ENCODE measurements at places on chromosomes 13 and 19.

GRCh38 chr19:7933411-7933810 is 7.5 kb upstream of the CTXN1 start:
- DNase-seq, result no peak

DNA sequence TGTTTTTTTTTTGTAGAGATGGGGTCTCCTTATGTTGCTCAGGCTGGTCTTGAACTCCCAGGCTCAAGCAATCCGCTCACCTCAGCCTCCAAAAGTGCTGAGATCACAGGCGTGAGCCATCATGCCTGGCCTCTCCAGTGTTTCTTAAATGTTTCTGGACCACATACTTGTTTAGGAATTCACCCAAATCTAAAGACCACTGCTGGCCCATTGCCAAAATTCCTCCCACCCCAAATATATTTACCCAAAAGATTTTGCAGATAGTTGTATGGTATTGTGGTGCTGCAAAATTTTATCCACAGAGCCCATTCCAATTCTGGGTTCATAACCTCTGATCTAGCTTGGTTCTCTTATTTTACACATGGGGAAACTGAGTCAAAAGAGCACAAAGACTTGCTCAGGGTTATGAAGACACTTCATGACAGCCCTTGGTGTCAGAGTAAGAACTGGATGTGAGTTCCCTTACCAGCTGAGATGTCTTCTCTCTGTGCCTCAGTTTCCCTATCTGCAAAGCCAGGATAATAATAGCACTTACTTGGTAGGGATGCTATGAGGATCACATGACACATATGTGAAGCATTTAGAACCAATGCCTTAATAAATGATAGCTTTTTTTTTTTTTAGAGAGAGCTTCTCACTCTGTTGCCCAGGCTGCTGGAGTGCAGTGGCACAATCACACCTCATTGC is 10.9 kb downstream of the NFILZ start:
- DNase-seq, result no peak

DNA sequence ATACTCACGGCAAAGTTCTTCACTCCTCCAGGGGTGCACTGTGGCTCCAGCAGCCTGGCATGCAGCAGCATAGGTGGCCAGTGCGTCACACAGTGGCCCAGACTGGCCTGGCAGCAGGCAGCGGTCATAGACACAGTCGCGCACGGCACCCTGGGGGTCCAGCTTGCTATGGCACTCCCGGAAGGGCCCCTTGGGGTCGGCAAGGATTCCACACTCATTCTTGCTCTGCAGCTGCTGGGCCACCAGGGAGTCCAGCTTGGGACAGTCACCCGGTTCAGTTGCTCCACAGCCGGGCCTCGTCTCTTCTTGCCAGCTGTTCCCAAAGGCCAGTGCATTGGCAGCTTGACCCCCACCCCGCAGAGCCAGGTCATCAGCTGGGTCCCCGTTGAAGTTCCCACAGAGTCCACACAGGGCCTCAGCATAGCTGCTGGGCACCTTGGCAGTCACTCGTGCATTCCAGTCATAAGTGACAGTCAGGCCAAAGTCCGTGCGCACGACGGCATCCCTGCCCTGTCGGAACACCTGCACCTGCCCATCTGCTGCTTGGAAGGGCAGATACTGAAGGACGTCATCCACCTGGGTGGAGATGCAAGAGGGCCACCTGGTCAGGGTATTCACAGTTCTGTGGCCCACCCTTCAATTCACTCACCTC is 20.6 kb downstream of the FCGBP start:
- DNase-seq, result no peak

GRCh38 chr13:85997587-85997986 is 198.4 kb upstream of the SLITRK6 start:
- no peak for DNase-seq

GRCh38 chr19:41746593-41747227 is 8.6 kb upstream of the CEACAM6 start:
- DNase-seq, result peak; percentile 33

DNA sequence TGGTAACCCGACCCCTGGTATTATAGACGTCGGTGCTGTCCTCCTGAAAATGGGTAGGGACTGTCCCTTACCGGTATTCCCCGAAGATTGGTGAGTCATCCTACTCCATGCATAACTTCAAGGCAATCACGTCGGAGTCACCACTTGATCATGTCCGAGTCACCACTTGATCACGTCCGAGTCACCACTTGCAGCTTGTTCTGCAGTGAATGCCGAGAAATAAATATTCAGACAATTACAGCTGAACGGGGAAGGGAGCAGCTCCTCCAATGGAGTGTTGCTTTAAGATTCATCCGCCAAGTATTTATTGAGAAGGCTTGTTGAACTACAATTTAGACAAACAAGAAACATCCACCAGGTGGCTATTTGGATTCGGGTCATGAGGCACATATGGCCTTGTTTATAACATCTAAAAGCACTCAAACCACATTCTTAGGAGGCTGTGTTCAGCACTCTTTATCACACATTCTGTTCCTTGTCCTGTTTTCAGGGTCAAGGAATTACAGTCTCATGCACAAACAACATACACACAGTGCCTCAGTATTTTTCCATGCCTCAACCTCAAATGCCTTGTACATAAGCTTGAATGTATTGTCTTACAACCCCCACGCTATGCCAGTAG is 43.1 kb downstream of the ZNF726 start:
- no peak for DNase-seq

DNA sequence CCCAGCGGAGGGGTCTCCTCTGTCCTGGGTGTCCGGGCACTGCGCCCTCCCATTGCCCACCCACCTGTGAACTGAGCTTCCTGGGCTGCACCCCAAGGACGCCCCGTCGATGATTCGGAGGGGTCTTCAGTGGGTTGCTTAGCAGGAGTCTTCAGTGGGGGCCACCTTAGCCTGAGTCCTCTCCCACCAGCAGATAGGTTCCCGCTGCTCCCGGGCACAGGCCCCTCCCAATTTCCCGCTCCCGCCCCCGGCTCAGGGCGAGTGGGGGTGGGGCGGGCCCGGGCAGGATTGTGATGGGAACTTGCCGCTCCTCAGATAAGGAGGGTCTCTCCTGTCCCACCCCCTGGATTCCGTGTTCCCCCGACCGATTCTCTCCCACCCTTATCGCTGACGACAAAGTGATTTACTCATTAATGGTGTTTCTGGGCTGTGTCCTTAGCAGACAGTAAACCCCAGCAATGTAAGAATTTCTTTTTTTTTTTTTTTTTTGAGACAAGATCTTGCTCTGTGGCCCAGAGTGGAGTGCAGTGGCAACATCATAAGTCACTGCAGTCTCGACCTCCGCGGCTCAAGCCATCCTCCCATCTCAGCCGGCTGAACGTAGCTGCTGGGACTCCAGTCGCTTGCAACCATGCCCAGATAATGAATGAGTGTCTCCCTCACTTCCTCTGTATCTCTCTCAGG is 655 bp upstream of the S1PR5 start:
- DNase-seq, result no peak

- no peak for DNase-seq
Observed at GRCh38 chr19:50416034-50416977, 2.4 kb upstream of the SPIB start.

- DNase-seq, result no peak
Observed at GRCh38 chr13:113777311-113778260, 18.6 kb downstream of the TMEM255B start.

DNA sequence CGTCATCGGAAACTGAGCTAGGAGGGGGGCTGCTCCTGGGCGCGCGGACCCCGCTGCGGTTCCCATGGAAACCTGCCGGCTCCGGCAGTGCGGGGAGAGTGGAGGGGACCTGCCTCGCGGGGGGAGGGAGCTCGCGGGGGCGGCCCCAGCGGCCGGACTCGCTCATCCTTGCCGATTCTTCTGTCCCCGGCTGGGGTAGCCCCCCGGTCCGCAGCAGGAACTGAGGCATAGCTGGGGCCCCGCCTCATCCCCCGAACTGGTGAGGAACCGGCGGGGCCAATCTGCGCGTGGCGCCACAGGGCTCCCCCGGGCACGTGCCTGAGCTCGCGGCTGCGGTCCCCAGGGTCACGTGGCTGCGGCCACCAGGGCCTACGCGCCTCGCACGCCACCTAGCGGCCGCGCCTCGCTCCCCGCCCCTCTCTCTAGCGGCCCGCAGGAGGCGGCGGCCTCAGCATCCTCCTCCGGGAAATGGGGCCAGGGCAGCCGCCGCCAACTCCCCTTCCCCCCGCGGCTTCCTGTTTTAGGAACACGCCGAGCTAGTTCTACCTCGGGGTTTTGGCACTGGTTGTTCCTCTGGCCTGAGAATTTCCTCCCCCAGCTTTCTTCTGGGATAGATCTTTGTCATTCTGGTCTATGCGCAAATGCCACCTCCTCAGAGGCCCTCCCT is 1.7 kb upstream of the ELAVL3 start:
- peak; percentile 65 for DNase-seq

- DNase-seq, result no peak
Observed at GRCh38 chr19:12126707-12127106, 13.4 kb downstream of the ZNF20 start.

- DNase-seq, result no peak
Observed at GRCh38 chr13:51785712-51786424, 18.1 kb downstream of the DHRS12 start.

- no peak for DNase-seq
Observed at GRCh38 chr19:38267761-38268483, 3.5 kb downstream of the SPINT2 start.

- peak; percentile 36 for DNase-seq
Observed at GRCh38 chr19:32224371-32225244, 120.8 kb upstream of the ZNF507 start.

DNA sequence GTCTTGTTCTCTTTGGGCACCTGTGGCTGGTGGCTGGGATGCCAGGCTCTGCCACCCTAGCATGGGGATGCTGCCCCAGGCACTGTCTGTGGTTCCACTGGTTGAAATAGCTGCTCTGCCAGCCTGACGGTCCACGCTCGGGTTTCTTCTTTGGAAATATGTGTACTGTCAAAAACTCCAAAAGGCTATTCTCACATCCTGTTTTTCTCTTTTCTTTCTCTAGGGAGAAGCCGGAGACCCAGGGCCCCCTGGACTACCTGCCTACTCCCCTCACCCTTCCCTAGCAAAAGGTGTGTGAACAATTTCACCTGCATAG is 115.0 kb downstream of the RAB20 start:
- DNase-seq, result no peak

GRCh38 chr19:32945260-32945659 is 26.5 kb downstream of the CEP89 start:
- no peak for DNase-seq

DNA sequence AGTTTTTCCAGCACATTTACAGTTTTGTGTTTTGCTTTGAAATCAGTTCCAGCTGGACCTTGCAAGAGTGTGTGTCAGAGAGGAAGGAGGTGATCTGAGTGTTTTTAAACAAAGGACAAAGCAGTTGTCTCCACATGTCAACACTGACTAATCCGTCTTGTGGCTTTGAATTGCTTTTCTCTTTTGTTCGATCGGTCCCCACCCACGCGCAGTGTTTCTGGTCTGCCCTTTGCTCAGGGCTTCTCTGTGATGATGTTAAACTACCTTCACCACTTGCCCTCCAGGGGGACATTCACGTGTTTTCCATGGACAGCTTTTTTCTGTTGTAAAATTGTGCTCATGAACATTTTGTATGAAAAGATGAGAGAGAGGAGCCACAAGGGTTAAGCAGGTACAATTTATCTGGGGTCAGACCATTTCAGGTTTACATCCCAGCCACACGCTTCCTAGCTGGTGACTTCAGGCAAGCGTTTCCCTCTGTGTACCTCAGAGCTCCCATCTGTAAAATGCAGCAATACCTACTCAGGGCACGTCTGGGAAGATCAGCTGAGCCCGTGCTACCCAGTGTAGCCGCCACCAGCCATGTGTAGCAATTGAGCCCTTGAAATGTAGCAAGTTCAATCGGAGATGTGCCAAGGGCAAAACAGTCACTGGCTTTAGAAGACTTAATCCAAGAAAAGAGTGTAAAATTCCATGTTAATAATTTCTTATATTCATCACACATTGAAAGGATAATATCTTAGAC is 13.5 kb upstream of the PLA2G4C start:
- peak; percentile 40 for DNase-seq

DNA sequence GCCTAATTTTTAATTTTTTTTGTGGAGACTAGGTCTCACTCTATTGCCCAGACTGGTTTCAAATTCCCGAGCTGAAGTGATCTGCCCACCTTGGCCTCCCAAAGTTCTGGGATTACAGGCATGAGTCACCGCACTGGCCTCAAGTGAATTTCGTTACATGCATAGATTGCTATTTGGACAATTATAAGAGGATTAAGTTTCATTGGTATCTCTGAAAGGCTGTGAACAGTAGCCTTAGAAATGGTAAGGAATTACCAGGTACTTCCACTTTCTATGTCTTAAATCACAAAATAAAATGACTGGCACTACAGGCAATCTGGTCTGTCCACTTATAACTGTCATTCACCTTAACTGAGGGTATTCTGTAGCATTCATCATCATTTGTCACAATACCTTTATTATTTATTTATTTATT is 2.9 kb upstream of the CCDC9 start:
- DNase-seq, result no peak

- no peak for DNase-seq
Observed at GRCh38 chr13:109989155-109989554, 202.8 kb upstream of the IRS2 start.

- DNase-seq, result no peak
Observed at GRCh38 chr13:97179501-97179900, 42.6 kb upstream of the MBNL2 start.

- DNase-seq, result no peak
Observed at GRCh38 chr13:45615501-45616101, at the start of gene ERICH6B. TSS of gene ERICH6B (minus strand) at chr13:45615739. CDS start at chr13:45597005, 18,734 bp downstream.

DNA sequence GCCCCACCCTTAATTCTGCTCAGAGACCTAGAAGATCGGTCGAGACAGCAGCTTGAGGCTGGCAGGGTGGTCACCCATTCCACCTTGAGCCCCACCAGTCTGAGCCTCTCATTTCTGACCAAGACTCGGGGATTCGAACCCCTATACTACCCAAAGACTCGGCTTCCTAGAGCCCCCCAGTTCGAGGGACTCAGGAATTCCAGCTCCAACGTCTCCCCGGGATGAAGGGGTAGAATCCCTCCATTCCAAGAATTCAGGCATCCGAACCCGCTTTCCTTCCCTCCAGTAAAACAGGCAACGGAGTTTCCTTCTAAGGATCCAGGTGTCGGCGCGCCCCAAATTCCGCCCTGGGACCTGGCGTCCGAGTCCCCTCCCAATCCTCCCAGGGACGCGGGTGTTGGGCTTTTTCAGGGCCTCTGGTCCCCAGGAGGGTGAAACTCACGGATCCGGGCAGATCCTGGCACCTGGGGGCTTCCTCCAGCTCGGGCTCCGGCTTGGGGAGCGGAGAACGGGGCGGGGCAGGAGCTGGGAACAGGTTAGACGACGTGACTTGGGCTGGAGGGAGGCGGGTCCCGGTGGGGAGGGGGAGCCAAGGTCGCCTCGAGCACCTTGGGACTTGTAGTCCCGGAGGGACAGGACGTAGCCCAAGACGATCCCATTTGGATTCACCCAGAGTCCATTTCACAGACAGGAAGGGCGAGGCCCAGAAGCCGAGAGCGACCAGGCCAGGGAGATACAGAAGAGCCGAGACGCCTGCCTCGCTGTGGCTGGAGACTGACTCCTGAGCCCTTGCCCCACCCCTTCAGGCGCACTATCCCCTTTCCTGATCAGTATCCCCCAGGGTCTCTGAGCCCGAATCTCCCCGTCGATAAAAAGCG is at the start of gene PPP1R13L:
PPP1R13L (minus strand) TSS at position 513 of the 878 bp plus-strand sequence. CDS start 6,751 bp downstream, outside the sequence.
- DNase-seq, result no peak

DNA sequence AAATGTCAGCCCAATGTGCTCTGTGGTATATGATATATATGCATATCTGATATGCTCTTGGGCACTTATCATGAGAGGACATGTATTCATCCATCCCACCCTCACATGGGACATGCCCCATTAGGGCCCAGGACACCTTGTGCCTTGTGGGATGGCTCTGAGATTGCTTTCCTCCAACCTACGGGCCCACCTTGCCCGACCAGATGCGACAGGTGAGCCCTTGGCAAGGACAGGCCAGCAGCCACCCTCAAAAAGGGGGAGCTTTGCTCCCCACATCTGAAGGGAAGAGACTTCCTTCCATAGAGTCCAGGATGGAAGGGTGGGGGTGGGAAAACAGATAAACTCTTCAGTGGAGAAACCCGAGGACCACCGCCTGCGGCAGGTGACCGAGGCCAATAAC is 58.6 kb downstream of the SLC7A1 start:
- DNase-seq, result no peak
